ENCODE measurements at places on chromosomes 5 and 9.

GRCh38 chr5:146832985-146833732 is 45.4 kb downstream of the PPP2R2B start:
- no peak for DNase-seq

- no peak for DNase-seq
Measured at GRCh38 chr5:155085282-155085989, 71.9 kb downstream of the KIF4B start.

DNA sequence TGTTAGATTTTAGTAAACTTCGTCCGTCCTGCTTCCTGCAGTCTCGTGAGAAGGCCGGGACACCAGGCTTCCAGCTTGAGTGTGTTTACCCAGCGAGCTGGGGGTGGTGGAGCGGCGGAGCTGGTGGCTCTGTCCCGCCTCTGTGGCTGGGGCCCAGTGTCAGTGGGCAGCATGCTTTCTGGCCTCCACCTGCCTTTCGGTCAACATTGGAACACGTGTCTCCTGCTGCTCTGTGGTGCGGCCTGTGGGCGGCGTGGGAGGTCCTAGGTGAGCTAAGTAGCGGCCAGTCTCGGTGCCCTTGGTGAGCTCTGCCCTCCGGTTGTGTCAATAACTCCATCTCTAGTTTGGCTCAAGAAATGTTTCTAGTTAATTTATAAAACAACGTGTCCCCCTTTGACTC is 125.9 kb downstream of the GADD45G start:
- DNase-seq: no peak

GRCh38 chr9:34419716-34420504 is 38.5 kb downstream of the FAM219A start:
- no peak for DNase-seq

DNA sequence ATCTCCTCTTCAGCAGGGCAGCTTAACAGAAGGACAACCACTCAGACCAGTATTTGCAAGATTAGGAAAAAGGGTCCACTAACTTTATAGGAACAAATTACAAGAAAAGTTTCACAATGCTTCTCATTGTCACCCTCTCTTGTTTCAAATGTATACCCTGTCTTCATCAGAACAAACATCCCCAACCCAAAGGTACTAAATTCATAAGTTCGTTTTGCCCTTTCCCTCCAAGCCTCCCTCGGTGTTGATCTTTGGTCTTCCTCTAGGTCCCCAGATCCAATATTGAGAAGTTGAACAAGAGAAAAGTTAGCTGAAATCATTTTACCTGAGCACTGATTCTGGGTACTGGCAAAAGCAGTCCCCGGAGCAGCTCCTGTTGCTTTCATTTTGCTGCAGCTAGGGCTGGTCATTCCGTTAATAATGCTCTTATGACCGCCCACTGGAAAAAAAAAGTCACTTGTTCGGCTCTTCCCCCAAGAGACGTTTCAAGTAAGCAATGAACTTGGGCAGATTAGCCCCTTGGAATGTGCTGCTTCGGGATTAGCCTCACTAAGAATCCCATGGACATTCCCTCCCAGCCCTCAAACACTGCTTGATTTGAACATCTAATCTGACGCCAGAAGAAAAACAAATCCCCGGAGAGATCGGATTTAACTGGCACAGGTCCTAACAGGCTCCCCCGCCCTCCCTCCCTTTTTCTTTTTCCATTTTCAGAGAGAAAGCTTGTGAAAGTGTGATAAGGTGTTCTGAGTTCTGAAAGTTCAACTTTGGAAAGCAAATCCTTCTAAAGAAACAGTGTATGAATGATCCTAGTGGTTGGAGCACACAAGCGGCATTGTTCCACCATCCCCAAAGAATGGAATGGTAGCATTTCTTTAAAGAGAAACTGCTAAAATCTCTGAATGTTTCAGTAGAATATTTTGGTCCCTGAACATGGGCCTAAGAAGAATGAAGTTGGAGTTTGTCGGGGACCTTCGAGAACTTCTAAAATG is 252.5 kb downstream of the TRPM3 start:
- no peak for DNase-seq

DNA sequence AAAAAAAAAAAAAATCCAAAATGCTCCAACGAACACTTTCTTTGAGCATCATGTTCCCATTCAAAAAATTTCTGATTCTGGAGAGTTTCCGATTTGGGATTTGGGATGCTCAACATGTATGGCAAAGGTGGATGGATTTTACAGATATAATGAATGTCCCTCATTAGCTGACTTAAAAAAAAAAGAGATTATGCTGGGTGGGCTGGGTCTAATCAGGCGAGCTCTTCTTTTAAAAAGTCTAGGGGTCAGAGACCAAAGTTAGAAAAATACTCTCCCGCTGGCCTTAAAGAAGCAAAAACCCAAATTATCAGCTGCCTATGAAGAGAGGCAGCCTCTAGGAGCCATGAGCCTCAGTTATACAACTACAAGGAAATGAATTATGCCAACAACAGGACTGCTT is 15.2 kb upstream of the CTNNAL1 start:
- no peak for DNase-seq

DNA sequence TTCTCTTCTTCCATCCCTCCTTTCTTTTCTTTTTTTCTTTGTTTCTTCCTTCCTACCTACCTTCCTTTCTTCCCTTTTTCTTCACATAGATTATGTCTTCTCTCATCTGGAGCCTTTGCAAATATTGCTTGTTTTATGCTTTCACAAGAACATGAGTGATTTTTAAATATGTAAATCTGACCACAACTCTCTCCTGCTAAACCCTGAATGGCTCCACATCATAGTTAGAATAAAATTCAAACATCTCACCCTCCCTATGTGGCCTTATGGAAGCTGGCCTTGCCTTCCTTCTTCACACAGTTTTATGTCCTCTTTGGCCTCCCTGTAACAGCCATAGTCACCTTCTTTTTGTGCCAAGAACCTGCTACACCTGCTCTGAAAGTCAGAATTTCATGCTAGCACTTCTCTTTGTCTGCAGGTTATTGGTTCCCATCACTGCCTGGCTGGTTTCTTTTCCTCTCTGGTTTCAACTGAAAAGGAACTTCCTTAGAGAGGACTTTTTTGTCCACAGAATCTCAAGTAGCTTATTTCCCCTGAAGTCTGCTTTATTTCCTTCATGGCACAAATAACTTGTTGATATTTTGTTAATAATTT is 114.3 kb upstream of the TNC start:
- no peak for DNase-seq

- DNase-seq: no peak
Measured at GRCh38 chr9:90665072-90665471, 22.4 kb upstream of the DIRAS2 start.

GRCh38 chr5:138872841-138873465 is 2.2 kb downstream of the LRRTM2 start:
- no peak for DNase-seq

GRCh38 chr9:15086156-15086763 is 176.0 kb upstream of the FREM1 start:
- no peak for DNase-seq

DNA sequence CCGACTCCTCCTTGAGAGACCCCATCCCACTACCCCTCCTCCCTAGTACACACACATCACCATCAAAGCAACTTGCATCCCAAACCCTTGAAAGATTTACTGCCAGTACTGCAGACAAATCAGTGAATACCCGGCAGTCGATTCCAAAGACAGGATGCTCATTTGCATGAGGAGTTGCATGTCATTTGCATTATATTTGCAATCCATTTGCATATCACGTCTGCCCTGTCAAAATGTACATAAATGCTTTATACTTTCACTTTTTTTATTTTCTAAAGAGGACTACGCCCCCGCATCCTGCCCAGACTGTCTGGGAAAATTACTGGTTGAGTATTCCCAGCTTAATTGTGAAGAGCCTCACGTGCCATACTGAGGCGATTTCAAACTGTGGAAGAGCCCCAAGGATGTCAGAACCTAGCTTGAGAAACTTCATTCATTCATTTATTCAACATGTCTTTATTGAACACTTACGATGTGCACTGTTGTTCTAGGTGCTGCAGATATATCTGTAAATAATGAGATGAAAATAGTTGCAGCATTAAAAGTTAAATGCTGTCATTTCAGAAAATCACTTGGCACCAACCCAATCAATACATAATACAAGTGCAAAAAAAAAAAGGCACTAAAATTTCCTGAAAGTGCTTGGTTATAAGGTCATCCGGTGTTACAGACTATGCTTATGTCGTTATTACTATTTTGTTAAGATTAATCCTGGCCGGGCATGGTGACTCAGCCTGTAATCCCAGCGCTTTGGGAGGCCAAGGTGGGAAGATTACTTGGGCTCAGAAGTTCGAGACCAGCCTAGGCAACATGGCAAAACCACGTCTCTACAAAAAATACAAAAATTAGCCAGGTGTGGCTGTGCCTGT is 17.2 kb upstream of the SIL1 start:
- DNase-seq: no peak

GRCh38 chr5:179865491-179866240 is 7.0 kb upstream of the MRNIP start:
- DNase-seq: no peak
